ENCODE measurements at places on chromosomes 4 and X.
A peak's percentile ranks its signal among the peaks of the same experiment; 100 is the strongest.

- no peak for DNase-seq
Observed at GRCh38 chr4:71709961-71710360, 73.9 kb downstream of the GC start.

GRCh38 chr4:108172753-108173598 lies 4.2 kb upstream of the LEF1 start:
- peak; percentile 20 for DNase-seq

- no peak for DNase-seq
Observed at GRCh38 chr4:73815145-73815544, 21.3 kb upstream of the CXCL6 start.

- no peak for DNase-seq
Observed at GRCh38 chr4:86938771-86939520, 4.1 kb downstream of the AFF1 start.

DNA sequence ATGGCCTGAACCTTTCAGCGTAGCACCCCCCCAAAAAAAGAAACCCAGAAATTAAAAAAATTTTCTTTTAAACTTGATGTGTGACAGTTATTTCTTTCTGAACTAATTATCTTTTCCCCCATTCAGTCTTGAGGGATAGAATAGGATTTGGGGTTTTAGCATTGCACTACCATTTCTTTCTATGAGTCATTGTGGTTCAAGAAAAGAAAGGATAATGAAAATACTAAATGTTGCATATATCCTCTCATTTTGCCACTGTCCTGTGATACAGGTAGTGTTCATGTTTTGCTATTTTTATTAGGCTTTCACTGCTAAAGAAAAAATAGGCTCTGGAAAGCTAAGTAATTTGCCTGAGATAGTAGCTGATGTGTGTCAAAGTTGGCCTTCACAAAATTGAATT lies 39.4 kb upstream of the DCK start:
- DNase-seq, result no peak

- no peak for DNase-seq
Observed at GRCh38 chrX:17021851-17022604, 75.6 kb downstream of the REPS2 start.

DNA sequence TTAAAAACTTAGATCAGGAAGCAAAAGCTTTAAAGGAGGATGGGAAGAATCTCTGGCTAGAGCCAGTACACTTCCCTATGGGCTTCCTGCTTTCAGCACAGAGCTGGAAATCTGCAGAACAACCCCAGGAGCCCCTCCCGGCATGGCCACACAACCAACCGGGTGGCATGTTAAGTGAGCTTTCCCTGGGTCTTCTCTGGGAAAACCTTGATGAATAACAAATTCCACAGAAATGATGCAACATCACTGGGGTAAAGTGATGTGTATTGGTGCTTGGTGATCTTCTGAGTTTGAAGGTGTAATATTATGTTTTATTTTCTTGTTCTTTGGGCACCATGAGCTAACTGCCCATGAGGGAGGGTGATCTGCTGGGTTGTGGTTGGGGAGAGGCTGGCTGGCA lies 22.1 kb downstream of the NHS start:
- no peak for DNase-seq

DNA sequence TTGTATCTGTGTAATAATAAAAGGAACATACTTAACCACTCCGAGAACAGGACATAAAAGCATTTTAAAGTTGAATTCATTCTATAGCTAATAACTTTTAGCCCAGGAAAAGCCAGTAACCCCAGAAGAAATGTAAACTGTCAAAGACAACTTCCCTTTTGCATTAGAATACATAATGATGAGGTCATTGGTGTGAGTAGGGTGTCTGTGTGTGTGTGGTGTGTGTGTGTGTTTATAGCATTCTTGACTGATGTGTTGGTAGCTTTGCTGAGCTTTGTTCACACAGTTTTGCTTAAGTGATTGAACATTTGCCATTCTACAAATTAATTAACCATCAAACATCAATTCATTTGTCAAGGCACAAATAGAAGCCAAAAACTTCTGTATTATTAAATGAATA lies 559.6 kb downstream of the ARAP2 start:
- no peak for DNase-seq

GRCh38 chr4:116122124-116122523 lies 963.3 kb downstream of the TRAM1L1 start:
- no peak for DNase-seq

DNA sequence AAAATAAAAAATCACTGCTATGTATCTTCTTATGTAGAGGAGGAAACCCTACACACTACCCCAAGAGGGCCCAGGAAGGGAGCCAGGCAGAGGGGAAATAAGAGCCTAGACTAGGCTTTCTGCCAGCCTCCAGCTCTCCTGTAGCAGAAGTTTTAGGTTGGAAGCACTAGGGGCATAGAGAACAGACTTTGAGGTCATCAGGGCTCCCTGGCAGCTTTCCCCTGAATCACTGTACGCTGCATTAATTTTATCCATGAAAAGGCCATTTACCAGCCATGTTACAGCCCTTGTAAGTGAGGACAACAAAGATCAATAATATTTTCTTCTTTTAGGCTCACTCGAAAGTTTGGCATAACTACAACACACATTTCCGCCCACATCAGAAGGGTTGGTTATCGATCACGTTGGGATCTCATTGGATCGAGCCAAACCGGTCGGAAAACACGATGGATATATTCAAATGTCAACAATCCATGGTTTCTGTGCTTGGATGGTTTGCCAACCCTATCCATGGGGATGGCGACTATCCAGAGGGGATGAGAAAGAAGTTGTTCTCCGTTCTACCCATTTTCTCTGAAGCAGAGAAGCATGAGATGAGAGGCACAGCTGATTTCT lies 24.7 kb downstream of the RPL9 start:
- DNase-seq, result no peak

GRCh38 chr4:48546336-48546735 lies 56.3 kb downstream of the ZAR1 start:
- DNase-seq, result no peak

DNA sequence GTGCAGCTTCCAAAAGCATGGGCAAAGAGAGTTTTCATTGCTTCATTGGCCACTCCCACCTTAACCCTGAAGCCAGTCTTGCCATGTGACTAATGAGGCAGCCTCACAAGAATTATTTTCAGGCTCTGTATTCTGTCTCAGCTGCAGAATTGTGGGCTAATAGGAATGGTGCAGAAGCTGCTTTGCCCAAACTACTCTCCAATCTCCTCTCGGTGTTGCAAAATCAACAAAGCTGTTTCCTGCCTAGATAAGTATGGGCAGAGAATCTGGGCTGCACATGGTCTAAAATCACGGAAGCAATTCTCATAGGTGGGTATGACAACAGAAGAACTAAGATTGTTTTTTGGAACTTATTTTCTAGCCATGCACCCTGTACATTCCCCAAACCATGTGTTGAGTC lies 31.4 kb downstream of the PPP1R2C start:
- DNase-seq, result no peak

- no peak for DNase-seq
Observed at GRCh38 chrX:14777525-14777924, 95.3 kb downstream of the FANCB start.

- DNase-seq, result no peak
Observed at GRCh38 chr4:139955600-139955999, 198.4 kb downstream of the MAML3 start.

DNA sequence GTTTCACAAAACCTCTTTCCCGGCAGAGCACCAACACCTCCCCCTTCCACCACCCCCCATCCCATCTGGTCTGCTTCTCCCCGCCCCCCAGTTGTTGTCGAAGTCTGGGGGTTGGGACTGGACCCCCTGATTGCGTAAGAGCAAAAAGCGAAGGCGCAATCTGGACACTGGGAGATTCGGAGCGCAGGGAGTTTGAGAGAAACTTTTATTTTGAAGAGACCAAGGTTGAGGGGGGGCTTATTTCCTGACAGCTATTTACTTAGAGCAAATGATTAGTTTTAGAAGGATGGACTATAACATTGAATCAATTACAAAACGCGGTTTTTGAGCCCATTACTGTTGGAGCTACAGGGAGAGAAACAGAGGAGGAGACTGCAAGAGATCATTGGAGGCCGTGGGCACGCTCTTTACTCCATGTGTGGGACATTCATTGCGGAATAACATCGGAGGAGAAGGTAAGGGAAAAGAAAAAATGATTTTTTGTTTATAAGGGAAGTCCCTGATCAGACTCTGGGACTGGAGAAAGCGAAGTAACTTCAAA lies at the start of gene PDGFRA:
Gene PDGFRA (plus strand): TSS at position 333 of the 541 bp plus-strand sequence. CDS start 29,476 bp downstream, outside the sequence.
- DNase-seq, result no peak

GRCh38 chrX:134010690-134011089 lies 25.3 kb upstream of the GPC3 start:
- no peak for DNase-seq

DNA sequence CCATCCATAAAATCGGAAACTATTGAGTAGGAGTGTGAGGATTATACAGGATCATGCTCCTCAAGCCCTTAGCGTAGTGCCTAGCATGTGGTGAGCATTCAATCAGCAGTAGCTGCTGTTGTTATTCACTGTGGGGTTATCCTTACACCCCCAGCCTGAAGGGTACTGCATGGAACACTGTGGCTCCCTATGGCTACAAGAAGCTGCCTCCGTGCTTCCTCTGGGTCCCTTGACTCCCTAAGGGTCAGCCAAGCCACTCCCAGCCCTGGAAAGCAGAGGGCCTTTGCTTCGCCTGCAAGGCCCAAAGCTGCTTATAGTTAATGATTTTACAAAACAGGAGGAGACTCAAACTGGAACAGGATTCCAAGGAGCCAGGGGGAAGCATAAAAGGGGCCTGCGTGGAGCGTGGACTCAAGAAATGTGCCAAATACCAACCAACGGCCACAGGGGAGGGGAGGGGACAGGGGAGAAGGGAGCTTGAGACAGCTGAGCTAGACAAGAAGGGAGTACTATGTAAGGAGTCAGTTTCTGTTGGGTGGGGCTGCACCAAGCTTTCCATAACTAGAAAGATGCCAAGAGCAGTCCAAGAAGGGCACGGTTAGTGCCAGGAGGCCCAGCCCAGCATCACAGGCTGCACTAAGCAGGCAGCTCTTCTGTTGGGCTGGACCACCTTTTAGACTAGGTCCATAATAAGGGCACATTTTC lies 15.9 kb downstream of the SEPTIN6 start:
- DNase-seq, result no peak

GRCh38 chr4:162952232-162952631 lies 214.5 kb downstream of the NAF1 start:
- no peak for DNase-seq

DNA sequence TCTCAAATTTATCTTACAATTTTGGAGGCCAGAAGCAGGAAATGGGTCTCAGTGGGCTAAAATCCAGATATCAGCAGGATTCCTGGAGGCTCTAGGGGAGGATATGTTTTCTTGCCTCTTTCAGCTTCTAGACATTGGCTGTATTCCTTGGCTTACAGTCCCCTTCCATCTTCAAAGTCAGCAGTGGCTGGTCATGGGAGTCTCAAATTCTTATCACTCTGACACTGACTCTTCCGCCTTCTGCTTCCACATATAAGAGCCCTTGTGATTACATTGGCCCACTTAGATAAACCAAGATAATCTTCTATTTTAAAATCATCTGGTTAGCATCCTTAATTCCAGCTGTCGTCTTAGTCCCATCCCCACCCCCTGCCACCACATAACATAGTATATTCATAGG lies 113.0 kb downstream of the PCDH7 start:
- no peak for DNase-seq

DNA sequence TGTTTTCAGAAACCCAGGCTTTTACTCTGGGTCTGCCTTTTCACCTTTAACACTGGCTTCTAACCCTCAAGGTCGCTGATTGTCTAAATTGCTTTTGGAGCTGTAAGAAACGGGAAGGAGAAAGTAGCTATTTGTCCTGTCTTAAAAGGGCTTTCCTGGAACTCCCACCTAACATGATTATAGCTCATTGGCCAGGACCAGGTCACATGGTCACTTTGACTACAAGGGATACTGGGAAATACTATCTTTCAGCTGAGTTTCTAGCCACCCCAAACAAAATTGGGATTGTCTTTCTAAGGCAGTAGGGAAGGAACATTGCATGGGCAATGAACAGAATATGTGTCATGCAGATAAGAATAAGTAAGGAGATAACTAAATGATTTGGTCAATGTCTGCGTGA lies 106.7 kb upstream of the ARHGAP24 start:
- no peak for DNase-seq

- DNase-seq, result no peak
Observed at GRCh38 chr4:165826166-165826565, 46.9 kb upstream of the TLL1 start.

DNA sequence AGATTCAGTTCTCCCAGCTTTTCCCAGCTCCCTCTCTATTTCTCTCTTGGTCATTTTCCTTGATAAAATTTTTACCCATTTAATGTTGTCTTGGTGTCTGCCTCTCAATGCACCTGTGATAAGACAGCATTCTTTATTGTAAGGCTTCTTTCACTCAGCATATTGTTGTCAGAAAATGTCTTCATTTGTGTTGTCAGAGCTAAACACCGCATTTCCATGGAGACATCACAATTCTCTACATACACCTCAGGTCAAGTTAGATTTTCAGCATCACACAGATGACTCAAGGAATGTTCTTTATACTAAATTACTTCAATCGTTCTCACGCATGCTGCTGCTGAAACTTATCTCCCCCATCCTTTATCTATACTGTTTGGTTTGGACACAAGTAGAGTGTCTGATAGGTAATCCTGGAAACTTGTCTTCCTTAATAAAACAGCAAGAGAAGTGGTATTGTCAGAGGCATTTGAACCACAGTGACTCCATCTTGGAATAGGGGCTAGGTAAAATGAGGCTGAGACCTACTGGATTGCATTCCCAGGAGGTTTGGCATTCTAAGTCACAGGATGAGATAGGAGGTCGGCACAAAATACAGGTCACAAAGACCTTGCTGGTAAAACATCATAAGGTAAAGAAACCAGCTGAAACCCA lies 41.3 kb upstream of the EFHC2 start:
- DNase-seq, result no peak

- DNase-seq, result no peak
Observed at GRCh38 chr4:113053883-113054282, 4.4 kb downstream of the ANK2 start.

DNA sequence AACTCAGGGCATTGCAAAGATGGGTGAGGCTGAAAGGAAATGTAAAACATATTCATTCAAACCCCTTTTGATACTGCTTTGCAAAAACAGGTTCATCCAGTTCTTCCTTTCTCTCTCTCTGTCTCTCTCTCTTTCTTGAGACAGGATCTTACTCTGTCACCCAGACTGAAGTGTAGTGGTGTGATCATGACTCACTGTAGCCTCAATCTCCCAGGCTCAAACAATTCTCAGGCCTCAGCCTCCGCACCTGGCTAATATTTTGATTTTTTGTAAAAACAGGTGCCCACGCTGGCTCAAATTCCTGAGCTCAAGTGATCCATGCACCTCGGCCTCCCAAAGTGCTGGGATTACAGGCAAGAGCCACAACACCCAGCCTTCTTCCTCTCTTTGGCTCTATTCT lies 15.6 kb upstream of the DCHS2 start:
- DNase-seq, result no peak

- DNase-seq, result no peak
Observed at GRCh38 chrX:40449396-40449795, 131.4 kb upstream of the ATP6AP2 start.

DNA sequence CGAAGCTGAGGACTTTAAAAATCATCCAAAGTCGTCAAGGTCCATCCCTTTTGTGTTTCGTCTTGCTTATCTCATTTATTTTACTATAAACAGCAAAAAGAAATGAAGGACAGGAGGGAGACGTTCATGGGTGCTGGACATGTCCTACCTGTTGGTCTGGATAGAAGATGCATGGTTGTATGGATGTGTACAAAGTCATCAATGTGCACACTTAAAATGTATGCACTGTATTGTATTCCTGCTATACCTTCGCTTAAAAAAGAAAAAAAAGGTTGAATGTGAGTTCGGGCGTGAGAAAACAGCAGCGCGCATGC lies 313 bp upstream of the BLOC1S4 start:
- DNase-seq, result no peak

GRCh38 chrX:24396236-24396930 lies 35.9 kb downstream of the SUPT20HL1 start:
- DNase-seq, result no peak

GRCh38 chr4:74481891-74482609 lies 37.1 kb downstream of the AREG start:
- DNase-seq, result no peak
